ENCODE measurements at places on chromosomes 7 and 10.

DNA sequence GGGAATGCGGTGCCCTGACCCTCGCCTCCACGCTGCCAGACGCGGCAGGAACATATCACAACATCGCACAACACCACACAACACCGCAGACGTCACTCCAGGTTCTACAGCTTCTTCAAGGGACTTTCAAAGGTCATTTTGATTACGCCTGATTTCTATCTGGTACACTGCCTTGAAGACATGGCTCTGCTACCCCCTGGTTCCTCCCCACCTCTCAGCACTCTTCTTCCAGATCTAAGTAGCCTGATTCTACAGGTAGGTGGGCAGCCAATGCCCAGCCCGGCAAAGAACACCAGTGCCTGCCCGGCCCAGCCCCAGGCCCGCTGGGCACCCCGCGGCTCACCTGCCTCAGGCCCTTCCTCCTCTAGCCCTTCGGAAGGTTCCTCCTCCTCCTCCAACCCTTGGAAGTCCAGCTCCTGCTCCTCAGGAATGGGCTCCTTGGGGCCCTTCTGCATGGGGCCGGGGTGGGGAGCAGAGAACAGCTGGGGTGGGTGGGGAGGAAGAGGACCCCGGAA lies 8.4 kb downstream of the GIGYF1 start:
- no peak for DNase-seq

- DNase-seq: no peak
These were observed 265.9 kb upstream of the MKLN1 start for GRCh38 chr7:131061818-131062217.

GRCh38 chr7:128880791-128881457 lies 18.3 kb downstream of the ATP6V1F start:
- DNase-seq: no peak

DNA sequence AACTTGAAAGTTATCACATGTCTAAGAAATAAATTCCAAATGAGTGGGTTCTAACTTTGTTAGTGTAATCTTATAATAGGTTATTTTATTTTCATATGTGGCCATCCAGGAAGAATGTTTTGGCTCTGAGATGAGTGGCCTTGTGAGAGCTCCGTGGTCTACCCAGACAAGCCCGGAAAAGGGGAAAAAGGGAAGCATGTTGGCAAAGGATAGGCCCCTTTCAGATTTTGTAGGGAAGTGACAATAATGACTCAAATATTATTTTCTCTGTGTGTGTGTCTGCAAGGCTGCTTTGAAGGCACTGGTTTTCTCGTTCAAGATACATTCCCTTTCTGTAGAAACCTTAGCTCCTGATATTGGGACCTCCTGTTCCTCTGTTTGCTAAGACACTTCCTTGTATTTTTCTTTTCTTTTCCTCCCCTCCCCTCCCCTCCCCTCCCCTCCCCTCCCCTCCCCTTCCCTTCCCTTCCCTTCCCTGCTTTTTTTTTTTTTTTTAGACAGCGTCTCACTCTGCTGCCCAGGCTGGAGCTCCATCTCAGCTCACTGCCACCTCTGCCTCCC lies 240.8 kb downstream of the LRMDA start:
- DNase-seq: no peak

- DNase-seq: no peak
These were observed 193.1 kb downstream of the EBF3 start for GRCh38 chr10:129771024-129771423.

DNA sequence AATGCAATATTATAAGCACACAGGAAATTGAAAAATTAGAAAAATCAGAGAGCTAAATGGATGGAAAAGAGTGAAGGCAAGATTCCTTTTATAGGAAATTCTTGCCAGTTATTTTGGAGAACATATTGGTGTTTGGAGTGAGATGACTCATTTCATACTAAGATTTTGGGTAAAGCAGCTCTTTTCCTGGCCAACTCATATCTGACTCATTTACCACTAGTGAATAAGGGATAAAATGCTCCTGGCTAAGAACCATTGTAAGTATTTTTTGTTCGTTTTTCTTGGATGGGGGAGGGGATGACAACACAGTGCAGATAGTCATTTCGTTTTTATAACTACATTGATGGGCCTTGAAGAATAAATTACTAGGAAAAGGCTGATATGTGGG lies 139.3 kb downstream of the TWIST1 start:
- peak; percentile 91 for DNase-seq

- DNase-seq: peak; percentile 91
These were observed 38.4 kb downstream of the SLC39A12 start for GRCh38 chr10:17989908-17990767.

DNA sequence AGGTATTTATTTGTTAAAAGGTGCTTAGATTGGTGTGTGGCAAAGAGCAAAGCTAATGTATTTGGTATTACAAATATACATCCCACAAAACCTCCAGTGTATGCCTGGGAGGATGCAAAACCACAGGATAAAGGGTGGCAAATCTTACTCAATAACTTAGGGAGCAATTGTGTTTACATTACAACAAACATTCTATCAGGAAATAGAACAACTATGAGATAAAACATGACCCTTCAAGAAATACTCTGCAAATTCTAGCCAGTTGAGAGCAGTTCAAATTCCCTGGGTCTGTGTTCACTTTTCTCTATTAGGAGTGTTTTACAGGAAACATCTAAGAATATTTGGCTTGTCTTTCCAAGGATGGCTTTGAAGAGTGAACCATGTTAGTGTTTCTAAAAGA lies 64.9 kb downstream of the CUL1 start:
- peak; percentile 7 for DNase-seq

DNA sequence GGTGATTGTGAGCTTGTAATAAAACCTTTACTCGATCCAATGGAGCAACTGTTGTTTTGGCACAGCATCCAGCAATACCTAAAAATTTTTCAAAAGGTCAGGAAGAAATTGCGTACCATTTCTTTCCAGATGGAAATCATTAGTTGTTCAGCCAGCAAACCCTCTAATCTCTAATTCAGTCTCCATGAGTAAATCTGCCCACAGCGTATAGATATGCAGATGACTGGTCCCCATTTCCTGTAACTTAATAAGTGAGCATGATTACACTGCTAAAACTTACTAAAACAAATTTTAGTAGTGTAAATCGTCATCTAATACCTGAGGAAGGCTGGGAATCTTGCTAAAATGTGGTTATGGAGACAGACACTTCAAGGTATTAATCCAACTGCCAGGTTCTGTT lies 10.6 kb downstream of the SLC25A16 start:
- DNase-seq: peak; percentile 62

DNA sequence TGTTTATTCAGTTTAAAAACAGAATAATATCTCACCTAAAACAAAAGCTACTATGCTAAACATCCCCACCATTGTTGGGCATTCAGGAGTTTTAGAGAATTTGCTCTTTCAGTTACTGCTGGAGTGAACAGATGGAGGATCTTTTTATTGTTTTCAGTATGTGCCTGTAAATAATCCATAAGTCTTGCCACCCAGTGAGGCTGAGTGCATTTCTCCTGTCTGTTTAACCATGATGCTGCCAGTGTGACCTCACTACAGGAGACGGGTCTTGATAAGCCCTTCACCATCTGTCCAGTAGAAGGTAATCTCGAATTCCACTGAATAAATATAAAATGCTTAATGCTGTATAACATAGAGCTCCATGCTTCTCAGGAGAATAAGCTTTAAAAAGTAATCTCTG lies 430.9 kb downstream of the POM121L12 start:
- no peak for DNase-seq

- DNase-seq: no peak
These were observed 5.6 kb downstream of the DOCK1 start for GRCh38 chr10:126910798-126911197.

DNA sequence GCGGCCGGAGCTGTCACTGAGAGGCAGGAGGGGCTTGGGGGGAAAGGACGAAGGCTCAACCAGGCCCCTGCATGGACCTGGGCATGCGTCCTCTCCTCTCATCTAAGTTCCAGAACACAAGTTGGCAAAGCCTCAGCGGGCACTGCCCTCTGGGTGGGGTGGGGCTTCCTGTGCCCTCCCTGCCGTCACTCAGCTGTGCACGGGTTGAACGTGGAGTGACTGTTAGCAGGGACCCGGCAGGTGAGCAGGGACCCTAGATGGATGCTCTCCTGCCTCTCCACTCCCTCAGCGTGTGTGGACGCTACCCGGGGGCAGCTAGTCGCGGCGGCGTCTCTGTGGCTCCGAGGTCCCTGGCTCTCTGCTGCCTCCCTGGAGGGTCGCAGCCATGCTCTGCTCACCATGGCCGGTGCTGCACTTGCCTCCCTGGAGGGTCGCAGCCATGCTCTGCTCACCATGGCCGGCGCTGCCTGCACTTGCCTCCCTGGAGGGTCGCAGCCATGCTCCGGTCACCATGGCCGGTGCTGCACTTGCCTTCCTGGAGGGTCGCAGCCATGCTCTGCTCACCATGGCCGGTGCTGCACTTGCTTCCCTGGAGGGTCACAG lies 36.4 kb upstream of the TTYH3 start:
- no peak for DNase-seq

DNA sequence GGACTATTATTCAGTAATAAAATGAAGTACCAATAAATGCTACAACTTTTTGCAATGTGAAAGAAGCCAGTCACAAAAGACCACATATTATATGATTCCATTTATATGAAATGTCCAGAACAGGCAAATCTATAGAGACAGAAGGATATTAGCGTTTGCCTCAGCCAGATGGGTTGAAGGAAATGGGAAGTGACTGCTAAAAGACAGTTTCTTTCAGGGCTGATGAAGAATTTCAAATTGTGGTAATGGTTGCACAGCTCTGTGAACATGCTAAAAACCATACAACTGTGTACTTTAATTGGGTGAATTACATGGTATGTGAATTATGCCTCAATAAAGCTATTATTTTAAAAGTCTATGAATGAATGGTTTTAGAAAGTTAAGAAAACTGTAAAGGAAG lies 23.9 kb upstream of the REEP3 start:
- DNase-seq: no peak

GRCh38 chr7:46513447-46513848 lies 592.4 kb upstream of the IGFBP3 start:
- DNase-seq: no peak

- DNase-seq: no peak
These were observed 92.4 kb downstream of the ARID5B start for GRCh38 chr10:61993711-61994401.

DNA sequence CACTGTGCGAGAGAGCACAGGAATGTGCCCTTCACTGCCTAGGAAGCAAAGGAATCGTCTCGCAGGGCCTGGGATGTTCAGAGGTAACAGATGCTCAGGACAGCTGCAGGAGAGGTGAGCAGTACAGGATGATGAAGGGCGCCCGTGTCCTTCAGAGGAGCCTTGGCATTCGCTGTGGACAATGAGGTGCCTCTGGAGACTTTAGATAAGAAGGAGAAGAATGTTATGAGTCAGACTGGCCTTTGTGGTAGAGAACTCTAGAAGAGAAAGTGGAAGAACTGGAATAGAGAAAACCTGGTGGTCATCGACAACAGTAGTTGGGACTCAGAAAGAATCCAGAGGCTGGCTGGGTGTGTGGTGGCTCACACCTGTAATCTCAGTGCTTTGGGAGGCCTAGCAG lies 64.4 kb upstream of the LEP start:
- DNase-seq: no peak

- DNase-seq: no peak
These were observed 119.3 kb downstream of the CUX1 start for GRCh38 chr7:101936611-101937231.

DNA sequence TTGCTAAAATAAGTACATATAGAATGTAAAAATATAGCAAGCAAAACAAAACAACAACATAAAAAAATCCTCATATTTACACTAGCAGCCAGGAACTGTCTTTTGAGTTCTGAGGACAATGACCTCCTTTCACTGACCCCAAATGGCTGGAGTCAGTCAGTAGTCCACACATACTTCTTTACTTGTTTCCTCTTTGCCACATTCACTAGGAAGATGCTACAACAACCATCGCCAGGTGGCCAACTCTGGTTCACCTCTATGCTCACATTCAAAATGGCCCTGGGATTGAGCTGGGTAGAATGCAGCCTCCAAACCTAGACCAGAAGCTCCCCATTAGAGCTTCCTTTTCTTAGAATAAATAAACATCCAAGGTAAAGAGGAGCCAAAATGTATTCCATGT lies 356.2 kb downstream of the PLXNA4 start:
- no peak for DNase-seq

DNA sequence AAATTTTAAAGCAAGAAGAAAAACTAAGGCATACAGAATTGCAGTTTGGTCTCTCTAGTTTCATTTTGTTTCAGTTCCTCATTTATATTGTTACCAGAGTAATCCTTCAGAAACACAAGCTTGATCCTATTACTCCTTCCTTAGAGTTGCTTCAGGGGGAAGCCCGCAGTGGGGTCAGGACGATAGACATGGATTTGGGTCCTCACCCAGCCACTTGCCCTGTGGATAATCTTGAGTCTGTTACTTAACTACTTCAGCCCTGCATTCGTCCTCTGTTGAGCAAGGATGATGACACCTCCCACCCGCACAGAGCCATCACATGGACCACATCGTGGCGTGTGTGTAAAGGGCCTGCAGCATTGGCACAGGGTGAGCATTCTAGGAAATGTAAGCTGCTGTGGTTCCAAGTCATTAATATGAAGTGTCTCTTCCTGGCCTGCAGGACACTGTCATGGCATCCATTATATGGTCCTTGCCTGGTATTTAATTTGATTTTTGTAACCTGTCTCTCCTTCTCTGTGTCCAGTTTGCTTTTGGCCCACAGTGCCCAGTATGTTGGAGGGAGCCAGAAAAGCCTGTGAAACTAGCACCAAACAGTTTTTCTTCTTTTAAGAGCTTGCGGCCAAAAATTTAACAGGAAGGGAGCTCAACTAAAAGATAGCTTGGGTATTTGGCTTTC lies 111.2 kb downstream of the EEPD1 start:
- no peak for DNase-seq

- no peak for DNase-seq
These were observed 44.4 kb downstream of the MRPS24 start for GRCh38 chr7:43824963-43825362.

DNA sequence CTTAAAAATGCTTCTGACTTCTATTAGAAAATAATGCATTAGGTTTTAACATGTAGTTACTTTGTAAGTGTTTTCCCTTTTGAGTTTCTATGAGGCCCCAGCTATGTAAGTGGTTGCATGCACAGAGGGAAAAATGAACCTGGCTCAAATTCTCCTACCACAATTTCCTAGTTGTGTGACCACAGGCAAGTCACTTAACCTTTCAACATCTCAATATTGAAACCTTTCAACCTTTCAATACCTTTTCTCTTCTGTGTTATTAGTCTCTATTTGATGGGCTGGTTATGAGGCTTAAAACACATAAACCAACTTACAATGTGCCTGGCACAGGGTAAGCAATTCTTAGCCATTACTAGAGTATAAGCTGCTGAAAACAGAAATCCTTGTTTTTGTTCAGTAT lies 203.0 kb downstream of the KCND2 start:
- no peak for DNase-seq

- DNase-seq: peak; percentile 34
These were observed 117.7 kb downstream of the ARID5B start for GRCh38 chr10:62019013-62019684.

- DNase-seq: no peak
These were observed 412.2 kb upstream of the ZMIZ1 start for GRCh38 chr10:78656417-78657162.

GRCh38 chr7:54869523-54869922 lies 110.5 kb upstream of the SEC61G start:
- no peak for DNase-seq

GRCh38 chr10:90432866-90433265 lies 425.0 kb downstream of the HTR7 start:
- DNase-seq: no peak

GRCh38 chr7:85320699-85321476 lies 134.0 kb upstream of the SEMA3D start:
- no peak for DNase-seq

GRCh38 chr7:8018961-8019360 lies 50.4 kb downstream of the GLCCI1 start:
- DNase-seq: no peak

GRCh38 chr10:116265686-116266085 lies 7.3 kb downstream of the GFRA1 start:
- no peak for DNase-seq

- DNase-seq: no peak
These were observed 35.2 kb downstream of the EPHB4 start for GRCh38 chr7:100791881-100792666.

Measured in EL (cell line).